ENCODE measurements at places on chromosomes 1 and 21.

GRCh38 chr1:209820986-209821385, 6.8 kb upstream of the UTP25 start:
- DNase-seq: no peak

DNA sequence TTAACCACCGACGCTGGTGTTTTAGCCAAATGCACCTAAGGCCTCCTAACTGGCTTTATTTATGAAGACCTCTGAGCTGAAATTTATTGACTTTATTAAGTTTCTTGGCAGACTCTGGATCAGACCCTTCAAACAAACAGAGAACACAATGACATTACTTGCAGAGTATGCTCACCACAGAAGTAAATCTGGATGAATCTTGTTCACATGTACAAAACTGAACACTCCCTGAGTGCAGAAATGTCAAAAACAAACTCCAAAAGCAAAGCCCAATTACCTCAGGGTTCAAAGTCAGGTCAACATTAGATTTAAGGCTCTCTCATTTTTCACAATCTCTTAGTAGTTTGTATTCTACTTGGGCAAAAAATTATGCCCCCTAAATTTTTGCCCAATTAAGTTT, 218.6 kb downstream of the SLC45A1 start:
- DNase-seq: no peak

DNA sequence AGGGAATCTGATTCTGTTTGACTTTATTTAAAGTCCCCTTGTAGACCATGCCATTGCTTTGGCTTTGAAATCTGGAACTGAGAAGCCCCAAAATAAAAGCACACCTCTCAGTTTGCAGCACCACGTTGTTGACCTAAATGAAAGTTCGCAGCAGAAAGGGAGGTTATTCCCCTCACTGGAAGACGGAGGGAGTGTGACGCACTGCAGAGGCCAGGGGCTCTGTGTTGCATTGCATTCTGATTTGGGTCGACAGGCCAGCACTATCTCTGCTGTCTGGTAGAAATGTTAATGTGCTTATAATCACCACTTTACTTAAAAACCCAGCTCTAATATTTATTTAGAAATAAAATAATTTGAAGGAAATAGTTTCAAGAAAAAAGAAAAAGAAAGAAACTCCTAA, 675.2 kb upstream of the NR5A2 start:
- no peak for DNase-seq

DNA sequence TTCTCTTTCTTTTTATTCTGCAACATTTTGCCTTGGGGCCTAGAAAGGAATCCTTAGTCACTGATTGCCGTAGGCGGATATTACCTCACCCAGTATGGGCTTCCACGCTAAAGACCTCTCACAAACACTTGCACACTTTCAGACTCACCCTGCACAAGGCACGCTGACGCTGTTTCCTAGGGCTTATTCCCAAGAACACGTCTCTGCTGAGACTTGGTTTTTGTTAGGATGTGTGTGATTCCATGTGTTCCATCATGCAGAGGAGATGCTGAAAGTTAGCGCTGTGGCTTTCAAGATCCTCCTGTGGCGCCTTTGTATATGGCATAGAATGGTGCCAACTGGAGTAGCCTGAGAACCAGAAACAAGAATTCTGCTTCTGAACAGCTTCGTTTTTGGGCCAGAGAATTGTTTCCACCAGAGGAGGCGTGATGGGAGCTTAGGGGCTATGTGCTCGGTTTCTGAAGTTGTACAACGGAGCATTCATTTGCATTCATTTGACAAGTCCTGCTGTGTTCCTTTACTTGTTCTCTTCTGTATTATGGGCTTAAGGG, 297.0 kb downstream of the DISC1 start:
- DNase-seq: no peak

- no peak for DNase-seq
Observed at GRCh38 chr1:89822999-89823628, 2.3 kb downstream of the LRRC8D start.

- DNase-seq: no peak
Observed at GRCh38 chr1:36881068-36881405, 153.3 kb downstream of the GRIK3 start.

GRCh38 chr1:61825393-61825792, 83.1 kb downstream of the PATJ start:
- no peak for DNase-seq

DNA sequence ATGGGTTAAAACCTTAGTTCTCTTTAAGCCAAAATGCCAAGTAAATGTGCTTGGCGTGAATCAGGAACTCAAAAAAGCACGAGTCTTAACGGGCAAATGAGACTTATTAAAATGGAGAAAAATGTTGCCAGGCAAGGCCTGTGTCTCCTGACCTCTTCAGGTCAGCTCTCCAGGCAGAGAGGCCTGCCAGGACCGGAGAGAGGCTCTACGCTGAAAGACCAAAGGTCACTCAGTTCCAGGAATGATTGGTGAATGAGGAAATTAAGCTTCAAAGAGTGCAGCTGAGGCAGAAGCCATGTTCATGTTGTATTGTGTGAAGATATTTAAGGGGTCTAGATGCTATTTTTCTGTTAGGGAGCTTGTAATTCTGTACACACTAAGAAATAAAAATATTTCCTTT, 66.6 kb downstream of the SPAG17 start:
- DNase-seq: no peak

DNA sequence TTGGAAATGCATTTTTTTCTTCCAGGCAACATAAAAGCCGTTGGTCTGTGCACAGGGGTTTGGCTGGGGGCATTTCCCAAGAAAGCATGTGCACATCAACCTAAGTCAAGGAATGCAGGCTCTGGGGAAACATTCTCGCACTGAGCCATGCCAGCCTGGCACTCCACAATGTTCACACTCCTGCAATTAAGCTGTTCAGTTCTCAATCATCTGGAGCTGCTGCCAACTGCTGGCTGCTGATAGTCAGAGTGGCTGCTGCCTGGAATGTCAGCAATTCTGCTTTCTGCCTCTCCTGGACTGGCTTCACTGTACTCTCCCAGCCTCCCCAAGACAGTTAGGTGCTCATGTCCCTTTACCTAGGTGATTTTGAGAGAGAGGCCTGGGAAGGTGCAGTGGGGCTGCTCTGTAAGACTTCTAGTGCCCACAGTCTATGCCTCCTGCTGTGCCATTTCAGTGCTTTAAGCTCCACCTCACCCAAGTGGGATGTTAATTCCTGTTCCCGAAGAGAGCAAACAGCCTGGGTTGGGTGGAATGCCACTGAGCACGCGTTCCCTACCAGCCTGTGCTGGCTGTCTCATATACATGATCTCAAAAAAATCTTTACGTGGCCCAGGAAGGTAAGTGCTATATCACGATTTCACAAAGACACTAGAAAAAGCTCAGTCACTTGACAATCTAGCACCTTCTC, 131.7 kb downstream of the BRINP2 start:
- DNase-seq: no peak

DNA sequence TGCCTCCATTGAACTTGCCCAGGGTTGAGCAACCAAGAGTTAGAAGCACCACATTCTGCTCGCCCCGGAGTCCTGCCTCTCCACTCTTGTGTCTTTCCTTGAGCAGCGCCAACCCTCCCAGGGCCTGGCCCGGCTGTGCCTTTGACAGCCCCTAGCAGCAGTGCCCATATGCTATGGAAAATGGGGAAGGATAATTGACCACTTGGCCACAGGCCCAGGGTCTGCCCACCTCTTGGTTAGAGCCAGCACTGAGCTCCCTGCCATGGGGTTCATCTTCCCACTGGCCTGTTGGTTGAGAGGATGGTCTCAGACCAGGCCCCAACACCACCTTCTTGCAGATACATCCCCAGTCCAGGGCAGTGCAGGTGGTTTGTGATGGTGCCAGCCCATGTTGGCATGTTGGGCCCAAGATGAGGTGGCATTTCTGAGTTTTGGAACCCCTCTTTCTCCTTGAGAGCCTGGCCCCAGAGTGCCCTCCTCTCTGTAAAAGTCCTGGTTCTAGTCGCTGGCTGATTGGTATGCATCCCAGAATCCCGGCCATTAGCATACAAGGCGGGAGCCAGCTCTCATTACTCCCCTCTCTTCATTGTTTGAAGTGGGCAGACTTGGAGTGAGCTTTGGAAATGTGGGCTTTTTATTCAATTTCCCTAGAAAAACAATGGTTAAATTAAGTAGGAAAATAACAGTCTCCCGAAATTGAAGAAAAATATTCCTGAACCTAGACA, 7.6 kb downstream of the ARHGEF10L start:
- no peak for DNase-seq

- peak; percentile 63 for DNase-seq
Observed at GRCh38 chr1:109877317-109877771, 33.3 kb upstream of the CSF1 start.

GRCh38 chr1:207427832-207428585, 26.1 kb upstream of the CR2 start:
- no peak for DNase-seq

DNA sequence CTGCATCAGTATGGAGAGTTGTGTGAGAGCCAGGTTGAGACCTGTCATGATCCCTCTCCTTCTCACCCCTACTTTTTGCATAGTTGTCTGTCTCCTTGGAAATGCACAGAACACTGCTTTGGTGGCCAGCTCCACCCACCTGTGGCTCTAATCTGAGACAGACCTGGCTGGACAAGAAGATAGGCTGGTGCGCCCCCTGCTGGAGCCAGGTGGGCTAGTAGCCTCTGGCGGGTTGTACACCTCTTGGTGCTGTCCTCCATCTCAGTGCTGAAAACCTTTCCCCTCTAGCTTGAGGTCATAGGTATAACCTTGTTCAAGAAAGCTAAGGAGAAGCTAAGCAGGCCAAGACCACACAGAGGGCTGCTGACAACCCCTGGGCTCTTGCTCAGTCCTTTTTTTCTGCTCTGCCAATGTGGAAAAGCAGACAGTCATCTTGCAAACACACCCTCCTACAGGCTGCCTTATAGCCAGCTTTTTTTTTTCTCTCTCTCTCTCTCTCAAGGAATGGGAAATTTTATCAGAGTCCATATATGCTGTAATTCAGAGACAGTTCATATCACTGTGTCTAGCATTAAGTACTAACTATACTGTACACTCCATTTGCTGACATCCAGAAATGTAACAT, 58.8 kb upstream of the SPATA6 start:
- DNase-seq: no peak

GRCh38 chr1:25557543-25557942, 14.1 kb downstream of the LDLRAP1 start:
- DNase-seq: no peak

GRCh38 chr1:10610901-10611600, 136.3 kb downstream of the PEX14 start:
- no peak for DNase-seq

GRCh38 chr1:10031461-10031860, 1.3 kb upstream of the UBE4B start:
- DNase-seq: no peak

DNA sequence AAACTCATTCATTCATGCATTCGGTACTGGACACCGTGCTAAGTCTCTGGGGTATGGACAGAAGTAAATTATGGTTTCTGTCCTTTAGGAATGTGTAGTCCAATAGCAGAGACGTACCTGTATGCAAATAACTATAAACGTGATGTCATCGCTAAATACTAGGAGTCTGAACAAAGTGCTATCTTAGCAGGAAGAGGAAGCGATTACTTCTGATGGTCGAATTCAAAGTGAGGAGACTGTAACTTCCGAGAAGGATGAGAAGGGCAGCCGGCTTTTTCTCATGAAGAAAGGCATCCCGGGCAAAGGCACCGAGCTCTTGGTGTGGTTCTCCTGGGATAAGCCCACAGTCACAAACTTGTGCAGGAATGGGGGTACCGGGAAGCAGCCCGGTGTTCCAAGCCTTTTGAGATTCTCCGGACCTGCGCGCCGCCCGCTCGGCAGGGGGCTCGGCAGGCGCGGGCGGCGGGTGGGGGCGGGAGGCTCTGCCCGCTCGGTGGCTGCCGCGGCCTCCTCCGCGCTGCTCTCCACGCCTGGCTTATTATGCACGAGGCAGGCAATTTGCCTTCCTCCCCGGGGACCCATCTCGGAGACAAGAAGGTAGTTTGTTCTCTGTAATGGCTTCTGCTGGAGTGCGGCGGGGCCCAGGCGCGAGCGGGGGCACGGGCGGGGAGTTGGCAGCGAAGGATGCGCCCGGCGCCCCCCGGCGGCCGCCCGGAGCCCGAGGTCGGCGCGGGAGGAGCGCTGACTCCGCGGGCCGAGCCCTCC, 67.5 kb upstream of the CD1D start:
- DNase-seq: no peak

- no peak for DNase-seq
Observed at GRCh38 chr1:205225901-205226765, 1.6 kb upstream of the TMCC2 start.

- no peak for DNase-seq
Observed at GRCh38 chr1:55331351-55331750, 116.2 kb upstream of the USP24 start.

DNA sequence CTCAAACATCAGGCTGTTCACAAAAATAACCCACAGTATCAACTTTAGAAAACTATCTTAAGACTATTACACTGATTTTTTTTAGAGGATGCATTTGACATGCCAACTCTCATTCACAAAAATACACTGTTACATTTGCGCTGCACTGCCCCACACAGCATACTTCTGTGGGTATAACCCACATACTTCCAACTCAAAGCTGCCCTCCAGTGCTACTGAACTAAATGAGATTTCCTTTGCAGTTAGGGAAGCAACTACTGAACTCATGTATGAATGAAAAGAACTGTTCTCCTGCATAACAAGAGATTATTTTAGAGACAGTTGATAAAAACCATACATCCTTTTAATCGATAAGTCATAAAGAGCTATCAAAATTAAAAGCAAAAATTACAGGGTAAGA, 25.8 kb upstream of the GADD45A start:
- DNase-seq: no peak

DNA sequence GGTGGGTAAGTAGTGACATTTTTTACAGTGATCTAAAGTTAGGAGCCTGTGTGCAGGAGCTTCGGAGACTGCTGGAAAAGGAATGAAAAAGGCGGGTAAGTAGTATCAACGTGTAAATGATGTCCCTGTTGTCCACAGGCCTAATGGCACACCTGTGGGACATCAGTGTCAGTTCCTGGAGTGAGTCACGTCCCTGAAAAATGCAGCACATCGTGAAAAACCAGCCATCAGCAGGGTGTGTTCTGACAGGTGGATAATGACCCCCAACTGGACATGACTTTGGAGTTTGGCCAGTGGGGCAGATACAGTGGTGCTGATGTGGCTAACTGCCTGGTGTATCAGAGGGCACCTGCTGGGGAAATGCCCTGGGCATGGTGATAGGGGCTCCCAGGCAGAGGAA, 12.0 kb upstream of the PRDM15 start:
- no peak for DNase-seq

- DNase-seq: no peak
Observed at GRCh38 chr1:116794804-116795481, 40.7 kb downstream of the CD2 start.

GRCh38 chr1:31643976-31644559, 608 bp downstream of the PEF1 start:
- DNase-seq: no peak

DNA sequence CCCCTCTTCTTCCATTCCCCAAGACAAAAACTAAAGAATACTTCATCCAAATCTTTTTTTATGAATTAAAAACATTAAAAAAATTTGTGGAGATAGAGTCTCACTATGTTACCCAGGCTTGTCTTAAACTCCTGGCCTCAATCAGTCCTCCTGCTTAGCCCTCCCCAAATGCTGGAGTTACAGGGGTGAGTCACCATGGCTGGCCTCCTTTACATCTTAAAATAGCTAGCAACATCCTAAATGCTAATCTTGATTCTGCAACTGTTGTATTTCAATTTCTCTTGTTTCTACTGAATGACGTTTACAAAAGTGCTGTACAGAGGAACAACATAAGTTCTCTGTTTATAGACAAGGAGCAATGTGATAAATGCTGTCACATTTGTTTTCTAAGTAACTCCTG, 483.5 kb downstream of the ADGRL2 start:
- DNase-seq: no peak

- DNase-seq: no peak
Observed at GRCh38 chr1:89274411-89274857, 1.8 kb upstream of the GBP5 start.

- DNase-seq: no peak
Observed at GRCh38 chr1:36055706-36056105, 28.2 kb upstream of the TEKT2 start.

All from forelimb muscle (tissue), 1 donor.